EH (cell line): ENCODE measurements at places on chromosomes 7 and 10.

GRCh38 chr10:30823651-30824050 is 194.1 kb upstream of the LYZL2 start:
- no peak for DNase-seq

- DNase-seq, result no peak
These were observed 78.1 kb upstream of the VWDE start for GRCh38 chr7:12481722-12482121.

DNA sequence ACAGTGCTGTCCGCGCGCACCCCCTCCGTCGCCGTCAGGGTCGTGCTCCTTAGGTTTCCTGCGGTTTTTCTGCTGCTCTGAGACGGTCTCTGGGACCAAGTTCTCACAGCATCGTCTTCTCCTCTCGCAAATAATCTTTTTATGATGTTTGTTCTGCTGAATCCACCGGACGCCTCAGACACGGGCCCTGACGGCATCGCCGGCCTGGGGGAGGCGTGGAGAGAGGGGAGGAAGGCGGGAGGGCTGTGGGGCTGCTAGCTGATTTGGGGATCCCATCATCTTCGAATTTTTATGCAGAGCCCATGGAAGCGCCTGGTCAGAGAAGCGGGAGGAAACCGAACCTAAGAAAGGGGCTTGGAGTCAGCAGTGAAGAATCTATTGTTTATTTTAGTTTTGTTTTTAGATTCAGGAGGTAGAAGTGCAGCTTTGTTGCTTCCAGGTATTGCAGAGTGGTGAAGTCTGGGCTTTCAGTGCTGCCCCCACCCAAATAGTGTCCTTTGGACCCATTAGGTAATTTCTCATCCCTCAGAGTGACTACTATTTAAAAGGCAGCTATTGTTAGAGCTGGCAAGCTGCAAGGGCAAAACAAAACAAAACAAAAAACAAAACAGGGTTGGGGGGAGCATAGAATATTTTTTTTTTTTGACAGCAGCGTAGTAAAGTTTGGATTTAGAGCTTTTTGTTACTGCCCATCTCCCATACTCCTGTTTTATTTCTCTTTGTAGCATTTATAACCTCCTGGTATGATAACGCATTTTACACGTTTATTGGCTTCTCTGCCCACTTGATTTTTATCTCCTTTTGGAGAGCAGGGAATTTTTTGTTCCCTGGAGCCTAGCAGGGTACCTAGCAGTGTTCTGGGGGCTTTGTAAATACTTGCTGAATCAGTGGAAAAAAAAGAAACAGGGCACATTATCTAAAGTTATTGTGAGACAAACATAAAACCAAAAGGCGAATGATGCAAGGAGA is 92.6 kb downstream of the SPAG6 start:
- no peak for DNase-seq

DNA sequence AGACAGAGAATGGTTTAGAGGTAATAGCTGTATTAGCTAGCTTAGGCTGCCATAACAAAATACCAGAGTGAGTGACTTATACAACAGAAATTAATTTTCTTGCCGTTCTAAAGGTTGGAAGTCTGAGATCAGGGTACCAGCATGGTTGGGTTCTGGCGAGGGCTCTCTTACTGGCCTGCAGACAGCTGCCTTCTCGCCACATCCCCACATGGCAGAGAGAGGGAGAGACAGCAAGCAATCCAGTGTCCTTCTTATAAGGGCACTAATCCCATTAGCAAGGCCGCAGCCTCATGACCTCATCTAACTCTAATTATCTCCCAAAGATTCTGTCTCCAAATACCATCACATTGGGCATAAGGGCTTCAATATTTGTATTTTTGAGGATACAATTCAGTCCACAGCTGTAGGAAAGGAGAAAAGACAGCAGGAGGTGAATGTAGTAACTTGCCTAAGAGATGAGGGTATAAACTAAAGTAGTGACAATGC is 3.6 kb upstream of the STAM start:
- no peak for DNase-seq

GRCh38 chr10:119655566-119656001 is 4.4 kb downstream of the BAG3 start:
- DNase-seq, result peak; percentile 86

- peak; percentile 84 for DNase-seq
These were observed 5.2 kb downstream of the CLIP2 start for GRCh38 chr7:74294191-74294998.

GRCh38 chr10:130389906-130390305 is 253.7 kb downstream of the GLRX3 start:
- no peak for DNase-seq

DNA sequence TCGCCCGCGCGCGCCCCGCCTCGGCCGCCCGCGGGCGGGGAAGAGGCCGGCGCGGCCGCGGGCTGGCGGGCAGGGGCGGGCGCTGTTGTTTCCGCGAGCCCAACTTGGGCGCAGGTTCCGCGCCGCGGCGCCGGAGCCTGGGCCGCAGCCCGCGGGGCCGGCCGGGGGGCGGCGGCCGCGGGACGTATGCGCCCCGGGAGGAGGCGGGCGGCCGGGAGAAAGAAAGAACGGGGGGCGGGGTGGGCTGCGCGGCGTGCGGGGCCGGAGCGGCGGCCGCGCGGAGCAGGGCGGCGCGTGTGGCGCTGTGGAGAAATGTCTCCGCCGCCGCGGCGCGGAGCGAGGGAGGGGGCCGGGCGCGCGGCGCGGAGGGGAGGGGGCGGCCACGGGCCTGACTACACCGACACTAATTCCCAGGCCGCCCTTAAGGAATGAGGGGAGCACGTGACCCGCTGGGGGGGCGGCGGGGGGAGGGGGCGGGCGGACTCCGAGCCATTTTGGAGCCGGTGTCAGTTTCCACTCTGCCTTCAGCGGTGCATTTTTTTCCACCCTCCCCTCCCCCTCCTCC is at the start of gene BMI1:
TSS of gene BMI1 (plus strand) at position 509 of the 565 bp plus-strand sequence. CDS start 5,351 bp downstream, outside the sequence.
- peak; percentile 80 for DNase-seq

- DNase-seq, result no peak
These were observed 46.0 kb downstream of the ZAN start for GRCh38 chr7:100779359-100779758.

- no peak for DNase-seq
These were observed 17.0 kb upstream of the CDCA7L start for GRCh38 chr7:21962677-21963076.

GRCh38 chr10:77408259-77408658 is 229.3 kb downstream of the KCNMA1 start:
- no peak for DNase-seq

GRCh38 chr7:6393667-6394056 is 54.1 kb downstream of the DAGLB start:
- no peak for DNase-seq

GRCh38 chr7:24917510-24918239 is 62.3 kb downstream of the OSBPL3 start:
- DNase-seq, result peak; percentile 90

DNA sequence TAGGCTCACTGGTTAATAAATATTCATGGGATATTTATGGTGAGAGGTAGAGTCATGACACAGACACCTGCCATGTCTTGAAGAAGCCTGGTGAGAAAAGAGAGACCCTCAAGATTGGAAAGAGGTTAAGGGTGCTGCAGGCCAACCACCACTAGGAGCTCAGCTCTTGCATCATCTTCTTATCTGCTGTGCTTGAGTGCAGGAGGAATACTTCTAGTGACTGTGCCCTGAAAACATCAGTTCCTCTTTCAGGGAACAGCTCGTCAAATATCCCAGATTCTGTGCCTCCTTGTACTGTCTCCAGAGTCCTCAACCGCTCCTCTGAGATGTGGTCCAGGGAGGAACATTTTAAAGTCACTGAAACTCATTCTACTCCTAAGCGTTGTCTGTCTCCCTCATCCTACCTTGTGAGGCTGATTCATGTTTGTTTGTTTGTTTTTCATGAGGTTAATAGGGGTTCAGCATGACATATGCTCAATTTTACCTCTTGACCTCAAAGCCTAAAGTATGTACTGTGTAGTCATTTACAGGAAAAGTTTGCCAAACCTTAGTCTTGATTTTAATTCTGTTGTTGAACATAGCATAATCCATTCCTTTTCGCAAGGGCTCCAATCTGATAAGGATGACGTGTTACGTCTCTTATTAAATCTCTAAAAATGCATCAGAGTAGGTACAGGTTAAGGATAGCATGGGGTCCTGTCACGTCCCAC is 293.1 kb downstream of the C7orf25 start:
- no peak for DNase-seq

DNA sequence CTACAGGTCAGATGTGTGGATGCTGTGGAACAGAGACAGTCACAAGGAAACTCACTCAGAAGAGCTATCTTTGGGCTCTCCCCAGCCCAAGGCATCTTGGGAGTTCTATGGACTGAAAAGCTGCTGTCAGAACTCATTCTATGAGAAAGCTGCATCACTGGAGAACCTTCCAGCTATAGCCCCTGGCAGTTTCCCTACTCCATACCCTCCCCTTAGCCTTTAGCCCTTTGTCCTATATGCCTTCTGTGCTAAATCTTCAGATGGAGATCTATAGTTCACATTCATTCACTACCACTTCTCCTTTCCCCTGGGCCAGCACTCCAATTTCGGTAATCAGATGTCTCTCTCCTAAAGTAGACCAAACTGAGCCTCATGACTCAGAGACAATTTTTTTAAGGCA is 6.9 kb downstream of the WNT8B start:
- peak; percentile 41 for DNase-seq

DNA sequence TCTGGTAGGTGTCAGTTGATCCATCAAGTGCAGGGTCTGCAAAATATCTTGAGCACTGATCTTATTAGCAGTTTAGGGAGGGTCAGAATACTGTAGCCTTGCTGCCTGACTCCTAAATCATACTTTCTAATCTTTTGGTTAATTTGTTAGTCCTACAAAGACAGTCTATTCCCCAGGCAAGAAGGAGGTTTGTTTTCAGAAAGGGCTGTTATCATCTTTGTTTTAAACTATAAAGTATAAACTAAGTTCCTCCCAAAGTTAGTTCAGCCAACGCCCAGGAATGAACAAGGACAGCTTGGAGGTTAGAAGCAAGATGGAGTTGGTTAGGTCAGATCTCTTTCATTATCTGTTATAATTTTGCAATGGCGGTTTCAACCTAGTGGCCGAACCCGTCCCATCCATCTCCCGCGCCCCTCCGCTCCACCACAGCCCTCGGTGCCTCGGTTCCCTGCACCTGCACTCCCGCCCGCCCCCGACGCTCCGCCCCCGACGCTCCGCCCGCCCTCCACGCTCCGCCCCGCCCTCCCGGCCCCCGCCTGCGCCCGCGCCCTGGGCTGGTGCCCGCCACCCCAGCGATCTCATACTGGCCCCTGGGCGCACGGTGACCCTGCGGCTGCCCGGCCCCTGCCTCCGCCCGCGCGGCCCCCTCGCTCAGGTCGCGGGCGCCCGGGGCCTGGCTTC is at the start of gene ADCK2:
TSS of gene ADCK2 (plus strand) at position 564 of the 681 bp plus-strand sequence. CDS start 386 bp downstream, outside the sequence.
- peak; percentile 43 for DNase-seq

DNA sequence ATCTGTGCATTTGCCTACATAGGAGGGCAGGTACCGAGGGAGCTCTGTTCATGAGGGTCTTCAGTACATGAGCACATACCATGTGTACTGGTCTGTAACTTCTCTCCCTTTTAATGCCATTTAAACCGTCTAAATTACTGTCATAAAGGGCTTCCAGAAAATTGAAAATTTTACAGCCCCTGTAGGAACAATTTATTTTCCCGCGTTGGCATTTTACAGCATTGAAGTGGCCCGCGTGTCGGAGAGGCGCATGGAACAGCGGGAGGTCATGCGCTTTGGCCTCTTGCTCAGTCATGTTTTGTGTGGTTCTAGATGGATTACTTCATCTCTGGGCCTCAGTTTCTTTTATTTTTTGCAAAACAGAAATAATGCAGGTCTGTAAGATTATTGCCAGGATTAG is 9.8 kb downstream of the WIPI2 start:
- DNase-seq, result no peak
